ENCODE measurements at places on chromosomes 12 and 14.

GRCh38 chr14:76203086-76204001, 51.6 kb downstream of the GPATCH2L start:
- DNase-seq, result no peak

GRCh38 chr14:32727832-32728231, 210.8 kb upstream of the NPAS3 start:
- DNase-seq, result no peak

GRCh38 chr12:14261861-14262260, 103.6 kb upstream of the ATF7IP start:
- no peak for DNase-seq

DNA sequence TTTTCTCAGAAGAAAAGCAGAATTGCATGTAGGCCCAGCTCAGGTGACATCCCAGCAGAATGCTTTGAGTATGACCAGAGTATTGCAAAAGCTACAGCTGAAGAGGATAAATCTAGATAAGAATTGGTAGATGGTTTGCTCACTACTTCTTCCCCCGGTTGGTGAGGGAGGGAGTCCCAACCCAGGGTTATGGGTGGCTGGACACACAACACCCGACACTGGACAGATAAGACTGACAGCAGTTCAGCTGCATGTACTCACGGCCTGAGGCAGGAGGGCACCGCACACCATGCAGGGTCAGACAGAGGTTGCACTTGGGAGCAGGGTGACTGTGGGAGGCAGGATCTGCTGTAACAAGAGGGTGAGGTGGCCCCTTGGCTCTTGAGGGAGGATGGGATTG, 1.7 kb upstream of the CLEC4C start:
- no peak for DNase-seq

GRCh38 chr14:22668417-22668816, 24.3 kb upstream of the OR6J1 start:
- DNase-seq, result no peak

DNA sequence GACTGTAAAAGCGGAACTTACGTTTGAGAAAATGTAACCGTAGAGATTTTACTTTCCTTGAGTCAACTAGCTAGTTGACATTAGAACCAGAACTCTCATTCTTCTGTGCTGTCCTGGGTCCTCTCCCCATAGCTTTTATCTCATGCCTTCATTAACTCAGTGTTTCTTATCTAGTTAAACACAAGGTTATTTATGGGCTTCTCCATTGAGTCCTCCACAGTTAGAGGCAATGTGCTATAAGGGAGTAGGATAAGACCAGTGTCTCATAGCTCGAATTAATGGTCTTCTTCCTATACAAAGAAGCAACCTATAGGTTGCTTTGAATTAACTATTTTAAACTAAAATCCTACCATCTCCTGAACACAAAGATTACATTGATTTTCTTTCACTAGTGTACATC, 129.8 kb downstream of the ACSS3 start:
- DNase-seq, result no peak

DNA sequence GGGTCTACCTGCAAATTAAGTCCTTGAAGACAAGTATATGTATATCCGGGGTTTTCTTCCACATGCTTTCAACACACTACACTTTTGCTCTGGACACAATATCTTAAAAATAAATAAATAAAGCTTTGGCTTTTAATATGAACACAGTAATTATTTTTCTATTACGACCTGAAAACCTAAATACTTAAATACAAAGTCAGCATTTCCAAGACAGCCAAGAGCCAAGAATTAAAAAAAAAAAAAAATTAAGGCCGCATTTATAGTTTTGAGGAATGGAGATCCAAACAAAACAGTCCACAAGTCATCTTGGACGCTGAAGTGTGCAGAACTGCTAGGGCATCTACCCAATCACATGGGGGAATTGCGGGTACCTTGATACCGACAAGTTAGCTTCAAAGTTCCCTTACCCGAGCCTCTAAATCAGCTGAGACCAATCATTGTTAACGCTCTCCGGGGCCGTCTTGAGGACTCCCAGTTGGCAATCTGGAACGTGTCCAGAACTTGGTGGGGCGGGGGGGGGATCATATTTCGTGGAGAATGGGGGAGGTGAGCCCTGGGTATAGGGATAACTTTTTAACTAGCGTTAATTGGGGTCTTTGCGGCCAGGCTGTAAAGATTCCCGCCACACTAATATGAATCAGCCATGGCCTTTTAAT, 731 bp upstream of the PCNX4 start:
- peak; percentile 28 for DNase-seq

DNA sequence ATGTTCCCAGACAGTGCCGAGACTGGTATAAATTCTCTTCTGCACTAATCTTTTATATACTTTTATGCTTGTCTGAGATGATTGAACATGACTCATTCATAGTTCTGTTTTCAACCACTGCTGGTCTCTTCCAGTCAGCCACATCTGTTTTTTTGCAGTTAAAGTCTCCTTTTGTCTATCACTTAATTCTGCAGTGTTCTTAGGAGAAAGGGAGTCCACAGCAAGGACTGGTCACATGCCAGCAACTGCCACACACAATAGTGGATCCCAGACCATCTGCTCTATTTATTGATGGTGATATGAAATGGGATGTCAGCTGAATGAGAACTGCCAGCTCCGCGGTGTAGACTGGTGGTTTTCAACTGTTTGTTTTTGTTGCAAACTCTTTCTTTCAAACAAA, 379.8 kb downstream of the MED13L start:
- no peak for DNase-seq

GRCh38 chr12:58532855-58533608, 387.3 kb downstream of the LRIG3 start:
- no peak for DNase-seq

DNA sequence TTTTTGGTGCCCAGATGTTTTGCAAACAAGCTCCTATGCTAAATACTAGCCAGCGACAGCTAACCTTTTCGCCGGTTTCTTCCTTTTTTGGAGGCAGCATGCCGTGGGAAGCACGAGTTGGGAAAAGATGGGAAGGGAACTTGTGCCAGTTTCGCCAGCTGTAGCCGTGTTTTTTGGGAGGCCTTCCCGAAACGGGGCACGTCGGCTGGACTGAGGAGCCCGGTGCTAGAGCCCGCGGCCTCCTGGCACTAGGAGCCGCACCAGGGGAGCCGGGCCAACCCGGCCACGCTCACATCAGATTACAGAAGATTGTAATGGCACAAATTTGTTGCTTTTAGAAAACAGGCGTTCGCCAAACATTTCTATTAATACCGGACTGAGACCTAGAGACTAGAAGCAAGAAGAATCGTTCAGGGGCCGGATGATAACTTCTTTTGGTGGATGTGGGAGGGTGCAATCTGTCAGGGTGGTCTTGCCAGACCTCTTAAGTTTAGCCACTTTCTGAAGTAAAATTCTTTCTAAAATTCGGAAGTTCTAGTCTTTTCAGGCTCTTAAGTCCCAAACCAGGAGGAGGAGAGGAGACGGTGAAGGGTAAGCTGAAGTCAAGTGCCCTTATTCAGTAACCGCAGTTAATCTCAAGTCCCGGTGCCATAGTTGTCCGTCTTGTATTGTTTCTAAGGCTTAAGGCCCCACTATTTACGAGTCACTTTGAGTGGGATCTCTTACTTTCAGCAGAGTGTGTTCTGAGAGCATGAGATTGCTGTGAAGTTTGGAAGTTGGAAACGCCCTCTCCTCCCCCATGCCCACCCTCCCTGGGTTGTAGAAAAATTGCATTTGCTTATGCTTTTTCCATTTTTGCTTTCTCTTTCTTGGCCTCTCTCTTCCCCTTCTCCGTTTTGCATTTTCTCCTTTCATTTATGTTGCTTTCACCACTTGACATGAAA, 1.3 kb downstream of the RASSF3 start:
- DNase-seq, result peak; percentile 33

DNA sequence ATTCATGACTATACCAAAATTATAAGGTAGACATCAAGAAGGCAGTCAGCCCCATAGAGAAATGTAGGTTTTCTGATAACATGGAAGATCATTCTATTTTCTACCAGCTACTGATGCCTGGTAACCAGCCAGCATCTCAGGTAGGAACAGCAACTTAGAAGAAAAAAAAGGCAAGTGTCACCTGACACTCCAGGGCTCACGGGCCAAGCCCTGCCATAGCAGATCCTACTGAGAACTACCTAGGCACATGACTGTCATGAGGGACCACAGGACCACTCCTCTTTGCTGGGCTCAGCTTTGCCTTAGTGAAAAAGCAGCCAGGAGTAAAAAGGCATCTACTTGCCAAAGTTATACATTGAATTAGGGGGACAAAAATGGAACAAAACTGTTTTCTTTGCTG, 33.4 kb downstream of the CORO1C start:
- no peak for DNase-seq

GRCh38 chr14:30331030-30331429, 227.9 kb upstream of the G2E3 start:
- DNase-seq, result no peak

- DNase-seq, result no peak
These were observed 158.5 kb downstream of the TGFB3 start for GRCh38 chr14:75823334-75823733.

DNA sequence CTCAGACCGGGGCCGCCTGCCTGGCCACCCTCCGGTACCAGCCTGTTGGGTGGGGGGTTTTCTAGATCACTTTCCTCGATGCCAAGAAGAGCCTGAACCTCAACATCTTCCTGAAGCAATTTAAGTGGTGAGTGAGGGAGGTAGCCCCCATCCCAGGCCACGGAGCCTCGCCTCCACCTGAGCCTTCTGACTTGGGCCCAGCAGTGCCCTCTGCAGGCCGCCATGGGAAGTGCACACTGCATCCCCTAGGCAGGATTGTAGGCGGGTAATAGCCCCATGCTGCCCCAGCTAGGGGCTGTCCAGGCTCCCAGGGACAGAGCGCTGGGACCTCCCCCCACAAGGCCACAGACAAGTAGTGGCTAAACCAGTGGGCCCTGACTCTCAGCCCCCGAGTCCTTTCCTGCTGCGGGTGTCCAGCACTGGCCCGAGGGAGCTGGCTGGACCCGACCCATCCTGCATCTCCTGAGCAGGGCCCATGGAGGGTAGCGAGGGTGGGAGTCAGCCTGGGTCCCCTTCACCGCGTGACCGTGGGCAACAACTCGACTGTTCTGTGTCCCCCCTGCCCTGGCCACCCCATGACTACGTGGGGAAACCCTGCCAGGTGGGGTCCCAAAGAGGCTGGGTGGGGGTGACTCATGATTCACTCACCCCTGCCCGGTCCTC, 15.3 kb upstream of the ADSS1 start:
- DNase-seq, result peak; percentile 85

DNA sequence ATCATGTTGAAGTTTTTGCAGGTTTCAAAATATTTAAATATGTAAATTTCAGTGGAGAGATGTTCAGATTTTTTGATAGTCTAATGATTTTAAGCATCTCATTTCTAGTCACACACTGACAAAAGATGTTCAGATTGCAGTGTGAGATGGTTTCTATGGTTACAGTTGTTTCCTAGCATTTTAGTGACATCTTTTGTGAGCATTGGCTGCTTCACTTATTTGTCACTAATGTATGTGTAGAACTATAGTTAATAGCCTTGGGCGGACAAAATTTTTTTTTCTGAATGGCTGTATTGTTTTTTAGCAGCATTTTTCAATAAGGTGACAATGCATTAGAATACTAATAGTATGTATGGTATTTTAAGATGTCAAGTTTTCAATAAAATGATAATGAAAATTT, 315.6 kb upstream of the PRKD1 start:
- DNase-seq, result no peak

- DNase-seq, result no peak
These were observed 15.3 kb downstream of the EP400 start for GRCh38 chr12:131965073-131965472.

DNA sequence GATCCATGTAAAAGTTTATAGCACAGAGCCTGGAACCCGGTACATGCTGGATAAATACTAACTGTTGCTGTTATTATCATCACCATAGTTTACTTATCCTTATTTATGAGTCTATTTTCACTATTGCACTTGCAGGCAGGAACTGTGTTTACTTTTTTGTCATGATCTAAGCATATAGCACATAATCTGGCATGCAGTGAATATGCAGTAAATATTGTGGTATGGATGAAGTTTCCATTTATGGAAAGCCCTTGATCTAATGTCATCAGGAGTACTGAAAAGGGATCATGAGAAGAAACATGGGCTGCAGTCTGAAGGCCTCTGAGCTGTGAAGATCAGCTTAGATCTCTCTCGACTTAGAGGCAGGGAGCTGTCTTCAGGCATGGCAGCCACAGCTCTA, 91.6 kb downstream of the KCNK13 start:
- DNase-seq, result no peak

GRCh38 chr12:130768120-130768519, 52.0 kb upstream of the RIMBP2 start:
- DNase-seq, result no peak

DNA sequence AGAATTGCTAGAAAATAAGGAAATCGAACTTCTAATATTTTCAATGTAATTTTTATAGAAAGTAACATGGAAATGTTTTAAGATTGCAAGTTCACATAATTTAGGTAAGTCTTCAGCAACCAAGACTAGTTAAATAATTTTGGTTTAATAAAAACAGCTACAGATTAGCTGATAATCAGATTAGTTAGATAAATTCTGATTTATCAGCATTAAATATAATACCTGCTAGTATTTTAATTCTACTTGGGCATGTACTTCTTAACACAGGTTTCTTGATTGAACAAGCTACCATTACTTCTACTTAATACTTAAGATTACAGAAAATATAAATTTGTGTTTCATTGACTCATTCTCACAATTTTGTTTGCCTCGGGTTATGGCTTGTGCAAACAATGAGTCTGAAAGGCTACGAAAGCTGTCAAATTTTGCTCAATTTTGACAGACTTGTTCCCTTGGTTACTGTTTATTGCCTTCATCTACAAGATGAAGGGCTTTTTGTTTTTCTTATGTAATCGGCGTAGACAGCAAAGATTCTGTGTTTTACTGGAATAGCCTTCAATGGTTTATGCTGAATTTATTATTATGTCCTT, 116.1 kb upstream of the NUDT4 start:
- no peak for DNase-seq

DNA sequence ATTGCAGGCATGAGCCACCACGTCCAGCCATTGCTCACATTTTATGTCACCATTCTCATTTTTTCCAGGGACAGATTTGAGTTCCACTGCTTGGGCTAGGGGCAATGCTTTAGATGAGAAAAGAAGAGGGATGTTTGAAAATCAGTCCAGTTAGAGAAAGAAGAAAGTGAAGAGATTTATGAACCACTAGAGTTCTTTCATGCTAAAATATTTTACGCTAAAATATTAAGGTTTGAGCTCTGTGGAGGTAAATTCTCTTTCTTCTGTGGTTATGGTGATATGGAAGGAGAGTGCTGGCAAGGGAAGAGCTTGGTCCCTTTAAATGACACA, 21.5 kb downstream of the CFL2 start:
- DNase-seq, result no peak

GRCh38 chr14:37968664-37969240, 239.0 kb upstream of the SSTR1 start:
- DNase-seq, result no peak

DNA sequence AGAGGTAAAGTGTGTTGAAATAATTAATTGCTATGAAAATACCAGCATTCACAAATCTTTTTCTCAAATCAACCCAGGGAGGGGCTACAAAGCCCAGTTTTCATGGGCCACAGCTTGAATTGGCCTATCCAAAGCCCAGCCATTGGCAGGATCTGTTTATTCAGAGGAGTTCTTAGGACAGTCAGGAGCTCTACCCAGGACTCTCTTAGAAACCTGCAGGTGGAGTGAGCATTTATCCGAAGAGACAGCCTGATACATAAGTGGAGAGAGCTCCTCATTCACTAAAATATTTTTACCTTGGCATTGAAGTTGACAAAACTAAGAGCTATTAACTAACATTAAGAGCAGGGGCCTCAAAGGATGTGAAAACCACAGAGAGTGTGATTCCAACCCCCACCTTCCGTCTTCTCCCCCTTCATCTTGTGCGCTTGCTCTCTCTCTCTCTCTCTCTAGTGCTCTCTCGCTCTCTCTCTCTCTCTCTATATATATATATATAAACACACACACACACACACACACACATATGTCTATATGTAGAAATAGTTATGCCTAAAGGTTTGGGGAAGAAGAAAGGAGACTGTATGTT, 315.5 kb downstream of the SNAPC1 start:
- no peak for DNase-seq

Data from nephron progenitor cell (in vitro differentiated cells).